ENCODE measurements at places on chromosomes 4 and X.
A peak's percentile ranks its signal among the peaks of the same experiment; 100 is the strongest.

DNA sequence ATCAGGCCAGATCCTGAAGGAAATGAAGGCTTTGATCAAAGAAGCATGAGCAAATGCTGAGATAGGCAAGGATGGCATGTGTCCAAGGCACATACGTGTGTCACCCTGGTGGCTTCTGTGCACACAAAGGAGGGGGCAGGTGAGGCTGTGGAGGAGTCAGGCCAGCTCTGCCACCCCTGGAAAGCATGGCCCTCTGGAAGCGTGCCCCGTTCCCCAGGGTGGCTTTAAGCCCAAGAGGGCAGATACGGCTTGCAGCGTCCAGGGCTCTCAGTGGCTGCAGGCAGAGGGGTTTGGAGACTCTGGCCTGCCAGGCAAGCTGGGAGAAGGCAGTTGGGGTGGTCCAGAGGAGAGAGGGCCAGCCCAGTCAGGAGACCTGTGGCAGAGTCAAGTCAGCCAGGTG lies 25.6 kb downstream of the PNMA6E start:
- DNase-seq, result no peak
- H3K36me3 ChIP-seq, result no peaks in the 10 kb centered on the region
- no peak overlapping the region for H3K4me3 ChIP-seq
- no peaks in the 10 kb centered on the region for H3K27me3 ChIP-seq
- no peak overlapping the region for H3K27ac ChIP-seq

DNA sequence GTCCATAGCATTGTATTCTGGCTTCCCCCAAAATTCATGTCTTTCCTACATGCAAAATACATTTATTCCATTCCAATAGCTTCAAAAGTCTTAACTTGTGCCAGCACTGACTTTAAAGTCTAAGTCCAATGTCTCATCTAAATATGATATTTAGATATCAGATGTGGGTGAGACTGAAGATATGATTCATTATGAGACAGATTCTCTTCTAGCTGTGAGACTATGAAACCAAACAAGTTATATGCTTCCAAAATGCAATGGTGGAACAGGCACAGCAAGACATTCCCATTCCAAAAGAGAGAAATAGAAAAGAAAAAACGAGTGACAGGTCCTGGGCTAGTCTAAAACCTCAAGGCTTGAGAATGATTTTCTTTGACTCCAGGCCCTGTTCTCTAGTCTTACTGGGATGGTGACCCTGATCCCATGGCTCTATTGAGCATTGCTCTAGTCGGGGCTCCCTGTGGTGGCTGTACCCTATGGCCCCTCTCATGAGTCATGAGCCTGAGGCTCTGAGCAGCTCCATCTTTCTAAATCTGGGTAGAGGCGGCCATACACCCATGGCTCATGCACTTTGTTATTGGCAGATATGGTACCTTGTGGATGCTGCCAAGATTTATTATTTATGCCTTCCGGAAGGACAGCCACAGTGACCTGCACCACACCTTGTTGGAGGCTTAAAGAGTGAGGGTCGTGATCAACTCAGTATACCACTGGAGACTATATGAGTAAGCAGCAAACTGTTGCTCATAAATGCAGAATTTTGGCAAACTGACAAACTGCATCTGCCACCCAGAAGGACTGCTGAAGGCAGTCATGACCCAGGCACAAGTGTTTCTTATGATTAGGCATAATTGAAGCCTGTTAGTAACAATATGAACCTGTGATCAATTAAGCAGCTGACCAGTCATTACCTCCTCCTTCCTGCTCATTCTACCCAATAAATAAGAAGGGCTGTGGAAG lies 38.5 kb upstream of the BOD1L1 start:
- DNase-seq, result no peak
- no peaks in the 10 kb centered on the region for H3K36me3 ChIP-seq
- H3K27me3 ChIP-seq, result no peaks in the 10 kb centered on the region

- no peaks in the 10 kb centered on the region for H3K36me3 ChIP-seq
- no peaks in the 10 kb centered on the region for H3K4me1 ChIP-seq
- H3K4me3 ChIP-seq, result no peak overlapping the region
- no peak for DNase-seq
- H3K27me3 ChIP-seq, result no peaks in the 10 kb centered on the region
- no peak overlapping the region for H3K27ac ChIP-seq
Observed at GRCh38 chrX:110743679-110744340, 51.8 kb downstream of the CHRDL1 start.

GRCh38 chrX:10015723-10016518 lies 48.8 kb downstream of the CLDN34 start:
- H3K27ac ChIP-seq, result peak overlapping the region; percentile 80
- H3K4me3 ChIP-seq, result peak overlapping the region; percentile 73
- peaks cover 16% of the 10 kb centered on the region for H3K4me1 ChIP-seq
- no peak for DNase-seq
- no peaks in the 10 kb centered on the region for H3K27me3 ChIP-seq

DNA sequence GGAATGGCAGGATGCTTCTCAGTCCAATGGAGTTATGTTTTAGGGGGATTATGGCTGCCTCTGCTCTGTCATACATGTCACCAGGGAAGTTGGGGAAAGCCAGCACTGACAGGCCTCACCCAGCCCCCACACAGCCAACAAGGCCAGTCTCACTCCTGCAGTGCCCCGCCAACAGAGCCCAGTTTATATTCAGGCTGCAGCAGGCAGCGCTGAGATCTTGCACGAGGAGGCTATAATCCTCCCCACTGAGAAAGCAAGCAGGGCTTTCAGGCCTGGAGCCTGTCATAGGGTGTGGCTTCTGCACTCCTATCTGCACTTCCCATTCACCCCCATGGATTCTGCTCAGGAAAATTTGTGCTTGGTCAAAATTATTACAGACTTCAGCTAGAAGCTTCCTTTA lies 25.1 kb downstream of the ADAD1 start:
- no peak overlapping the region for H3K4me3 ChIP-seq
- no peaks in the 10 kb centered on the region for H3K27me3 ChIP-seq
- H3K4me1 ChIP-seq, result no peaks in the 10 kb centered on the region
- DNase-seq, result no peak

DNA sequence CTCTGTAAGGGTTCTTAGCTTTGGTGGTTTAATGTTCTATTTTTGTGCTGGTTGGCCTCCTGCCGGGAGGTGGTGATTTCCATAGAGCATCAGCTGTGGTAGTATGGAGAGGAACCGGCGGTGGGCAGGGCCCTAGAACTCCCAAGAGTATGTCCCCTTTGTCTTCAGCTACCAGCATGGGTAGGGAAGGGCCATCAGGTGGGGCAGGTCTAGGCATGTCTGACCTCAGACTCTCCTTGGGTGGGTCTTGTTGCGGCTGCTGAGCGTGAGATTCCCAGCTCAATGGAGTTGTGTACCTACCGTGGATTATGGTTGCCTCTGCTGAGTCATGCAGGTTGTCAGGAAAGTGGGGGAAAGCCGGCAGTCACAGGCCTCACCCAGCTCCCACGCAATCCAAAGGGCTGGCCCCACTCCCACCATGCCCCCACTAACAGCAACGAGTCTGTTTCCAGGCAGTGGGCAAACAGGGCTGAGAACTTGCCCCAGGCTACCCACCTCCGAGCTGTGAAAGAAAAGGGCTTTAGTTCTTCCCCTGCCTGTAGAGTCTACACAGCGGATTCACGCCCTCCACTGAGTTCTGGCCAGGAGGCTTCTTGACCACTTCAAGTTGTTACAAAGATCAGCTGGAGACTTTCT lies 235.9 kb downstream of the RPA4 start:
- no peaks in the 10 kb centered on the region for H3K4me1 ChIP-seq
- no peak for DNase-seq
- no peaks in the 10 kb centered on the region for H3K27me3 ChIP-seq
- no peak overlapping the region for H3K4me3 ChIP-seq

GRCh38 chrX:64850371-64851082 lies 125.7 kb downstream of the ZC4H2 start:
- no peaks in the 10 kb centered on the region for H3K36me3 ChIP-seq
- no peaks in the 10 kb centered on the region for H3K27me3 ChIP-seq
- DNase-seq, result no peak

- H3K27ac ChIP-seq, result no peak overlapping the region
- no peaks in the 10 kb centered on the region for H3K27me3 ChIP-seq
- DNase-seq, result no peak
- no peak overlapping the region for H3K4me3 ChIP-seq
Observed at GRCh38 chrX:52265713-52266112, 81.0 kb downstream of the MAGED4 start.

- no peak for DNase-seq
- peak overlapping the region; percentile 12 for H3K27ac ChIP-seq
- peaks cover 17% of the 10 kb centered on the region for H3K4me1 ChIP-seq
- H3K4me3 ChIP-seq, result no peak overlapping the region
Observed at GRCh38 chrX:103362474-103362873, 6.2 kb downstream of the TCEAL9 start.

DNA sequence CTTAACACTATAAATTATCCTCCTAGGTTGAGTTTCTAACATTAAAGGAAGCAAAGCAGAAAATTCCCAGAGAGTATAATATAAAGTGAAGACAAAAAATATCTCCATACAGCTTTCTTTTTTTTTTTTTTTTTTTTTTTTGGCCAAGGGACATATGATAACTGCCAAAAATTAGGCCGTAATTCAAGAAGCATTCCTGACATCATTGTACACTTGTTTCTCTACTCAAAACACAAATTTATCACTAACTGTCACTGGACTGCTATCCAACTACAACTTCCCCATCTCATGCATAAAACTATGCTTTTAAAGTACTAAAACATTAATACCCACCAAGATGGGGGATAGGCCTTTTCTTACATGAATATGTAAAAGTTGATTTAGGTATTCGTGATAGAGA lies 77.2 kb downstream of the DCHS2 start:
- H3K4me1 ChIP-seq, result no peaks in the 10 kb centered on the region
- DNase-seq, result no peak
- no peak overlapping the region for H3K27ac ChIP-seq
- no peak overlapping the region for H3K4me3 ChIP-seq
- H3K27me3 ChIP-seq, result no peaks in the 10 kb centered on the region

GRCh38 chr4:145936142-145936996 lies 2.3 kb downstream of the ZNF827 start:
- H3K36me3 ChIP-seq, result no peaks in the 10 kb centered on the region
- DNase-seq, result peak; percentile 51
- no peaks in the 10 kb centered on the region for H3K27me3 ChIP-seq
- H3K4me3 ChIP-seq, result peak overlapping the region; percentile 73
- peak overlapping the region; percentile 75 for H3K27ac ChIP-seq

GRCh38 chr4:124212815-124213630 lies 499.5 kb downstream of the ANKRD50 start:
- no peaks in the 10 kb centered on the region for H3K27me3 ChIP-seq
- H3K4me1 ChIP-seq, result no peaks in the 10 kb centered on the region
- DNase-seq, result no peak
- H3K4me3 ChIP-seq, result no peak overlapping the region

DNA sequence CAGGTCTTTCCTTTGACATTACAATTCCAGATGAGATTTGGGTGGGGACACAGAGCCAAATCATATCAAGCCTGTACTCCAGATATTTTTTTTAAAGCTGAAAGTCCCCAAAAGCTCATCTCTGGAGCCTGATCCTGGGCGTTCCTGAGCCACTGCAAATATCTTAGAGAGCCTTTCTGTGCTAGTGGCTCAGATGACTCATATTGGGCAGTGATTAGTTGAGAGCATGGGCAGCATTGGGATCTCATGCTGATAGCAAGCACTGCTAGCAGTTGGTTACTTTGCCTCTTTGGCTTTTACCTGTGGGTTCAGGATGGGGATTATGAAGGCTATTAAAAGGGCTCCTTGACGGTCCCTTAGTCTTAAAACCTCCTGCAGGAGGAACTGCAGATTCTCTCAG lies 51.4 kb upstream of the SCRG1 start:
- H3K36me3 ChIP-seq, result no peaks in the 10 kb centered on the region
- no peaks in the 10 kb centered on the region for H3K27me3 ChIP-seq
- H3K4me1 ChIP-seq, result no peaks in the 10 kb centered on the region

GRCh38 chrX:40172401-40173142 lies 74.8 kb upstream of the BCOR start:
- no peaks in the 10 kb centered on the region for H3K27me3 ChIP-seq
- no peaks in the 10 kb centered on the region for H3K36me3 ChIP-seq
- H3K27ac ChIP-seq, result no peak overlapping the region
- H3K4me3 ChIP-seq, result peak overlapping the region; percentile 18
- no peak for DNase-seq
- no peaks in the 10 kb centered on the region for H3K4me1 ChIP-seq

- H3K27me3 ChIP-seq, result no peaks in the 10 kb centered on the region
- no peaks in the 10 kb centered on the region for H3K36me3 ChIP-seq
- H3K4me1 ChIP-seq, result no peaks in the 10 kb centered on the region
- no peak overlapping the region for H3K27ac ChIP-seq
- H3K4me3 ChIP-seq, result no peak overlapping the region
- DNase-seq, result no peak
Observed at GRCh38 chr4:52912608-52913007, 50.5 kb downstream of the RASL11B start.

DNA sequence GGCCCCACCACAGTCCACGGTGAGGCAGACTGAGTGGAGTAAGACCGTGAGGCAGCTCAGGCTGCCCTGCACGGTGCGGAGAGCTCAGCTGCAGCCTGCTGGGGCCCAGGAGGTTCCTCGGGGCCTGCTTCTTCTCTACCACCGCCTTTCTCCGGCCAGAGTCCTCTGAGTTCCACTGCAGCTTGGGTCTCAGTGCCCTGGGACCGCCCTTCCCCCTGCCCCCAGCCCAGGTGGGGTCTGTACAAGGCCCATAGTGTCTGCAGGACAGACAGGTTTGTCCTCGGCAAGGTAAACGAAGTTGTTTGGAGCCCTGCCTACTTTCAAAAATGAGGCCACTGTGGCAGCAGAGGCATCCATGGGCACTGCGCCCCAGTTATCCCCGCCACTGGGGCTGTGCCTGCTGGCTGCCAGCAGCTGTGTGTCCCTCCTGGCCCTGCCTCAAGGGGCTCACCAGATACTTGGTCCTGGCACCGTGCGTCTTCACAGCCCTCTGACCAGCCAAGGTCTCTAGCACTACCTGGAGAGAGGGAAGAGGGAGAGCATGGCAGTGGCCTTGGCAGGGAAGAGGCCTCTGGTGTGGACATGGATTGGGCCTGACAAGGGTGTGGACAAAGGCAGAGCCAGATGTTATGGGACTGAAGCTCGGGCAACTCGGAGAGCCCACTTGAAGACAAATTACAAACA lies 4.0 kb downstream of the IRAK1 start:
- DNase-seq, result no peak
- H3K36me3 ChIP-seq, result peaks cover 58% of the 10 kb centered on the region
- H3K27me3 ChIP-seq, result no peaks in the 10 kb centered on the region
- H3K4me1 ChIP-seq, result peaks cover under 1% of the 10 kb centered on the region
- H3K27ac ChIP-seq, result no peak overlapping the region

DNA sequence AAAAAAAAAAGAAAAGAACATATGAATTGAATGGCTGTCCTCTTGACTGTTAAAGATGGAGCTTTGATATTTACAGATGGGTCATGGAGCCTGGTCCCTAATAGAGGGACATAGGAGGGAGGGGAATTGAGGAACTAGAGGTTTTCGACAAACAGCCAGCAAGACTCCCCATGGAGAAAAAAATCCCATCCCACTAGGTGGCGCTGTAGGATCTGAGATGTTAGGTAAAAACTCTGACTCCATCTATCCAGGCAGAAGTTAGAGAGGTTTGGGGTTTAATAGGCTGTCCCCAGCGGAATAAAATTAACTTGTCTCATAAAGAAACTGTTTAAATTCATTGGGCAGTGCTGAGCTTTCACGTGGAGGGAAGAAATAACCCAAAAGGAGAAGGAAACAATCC lies 45.9 kb downstream of the HMGB2 start:
- DNase-seq, result no peak
- H3K27me3 ChIP-seq, result no peaks in the 10 kb centered on the region
- no peaks in the 10 kb centered on the region for H3K36me3 ChIP-seq
- H3K27ac ChIP-seq, result no peak overlapping the region
- no peak overlapping the region for H3K4me3 ChIP-seq
